ENCODE measurements at places on chromosomes 2 and 18.

- no peak for DNase-seq
Measured at GRCh38 chr2:200319548-200320337, 13.2 kb downstream of the SPATS2L start.

- peak; percentile 16 for DNase-seq
Measured at GRCh38 chr18:14086458-14087231, 45.6 kb downstream of the ZNF519 start.

GRCh38 chr2:241029599-241030332 lies 31.3 kb downstream of the SNED1 start:
- DNase-seq, result no peak

- DNase-seq, result no peak
Measured at GRCh38 chr2:73852020-73852419, 23.3 kb downstream of the STAMBP start.

DNA sequence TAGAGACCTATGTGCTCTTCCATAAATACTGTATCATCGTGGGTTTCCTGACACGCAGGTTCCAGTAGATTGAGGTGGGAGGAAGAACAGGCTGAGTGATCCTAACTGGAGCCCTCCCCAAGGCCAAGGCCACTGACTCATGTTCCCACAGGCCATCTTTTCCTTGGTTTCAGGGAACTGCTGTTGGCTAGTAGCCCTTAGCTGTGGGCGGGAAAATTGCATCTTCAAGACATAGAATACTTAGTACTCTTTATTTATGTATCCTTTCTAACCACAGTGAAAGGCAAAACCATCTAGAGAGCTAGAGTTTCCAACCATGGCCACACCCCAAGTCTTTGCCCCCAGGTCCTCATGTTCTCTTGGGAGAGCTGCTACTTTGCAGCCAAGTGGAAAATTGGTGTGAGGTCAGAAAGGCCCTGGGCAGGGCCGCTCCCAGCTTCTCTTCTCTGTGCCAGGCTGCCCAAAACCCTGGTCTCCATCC lies 55.9 kb downstream of the COPS8 start:
- no peak for DNase-seq

DNA sequence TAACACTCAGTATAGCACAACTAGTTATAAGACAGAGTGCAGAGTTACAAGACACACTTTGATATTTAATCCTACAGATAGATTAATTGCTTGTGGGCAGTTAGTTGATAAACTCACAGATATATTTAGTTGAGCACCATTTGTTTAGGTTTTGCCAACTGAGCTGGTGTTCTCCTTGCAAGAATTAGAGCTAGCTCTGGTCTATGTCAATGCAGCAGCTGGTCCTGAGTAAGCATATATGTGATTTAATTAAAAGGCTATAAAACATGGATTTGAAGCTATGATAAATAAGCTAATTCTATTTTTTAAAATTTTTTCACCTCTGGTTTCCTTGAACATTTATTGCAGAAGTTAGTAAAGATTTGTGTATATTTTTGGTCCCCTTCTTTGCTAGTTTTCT lies 35.6 kb downstream of the GPD2 start:
- no peak for DNase-seq

DNA sequence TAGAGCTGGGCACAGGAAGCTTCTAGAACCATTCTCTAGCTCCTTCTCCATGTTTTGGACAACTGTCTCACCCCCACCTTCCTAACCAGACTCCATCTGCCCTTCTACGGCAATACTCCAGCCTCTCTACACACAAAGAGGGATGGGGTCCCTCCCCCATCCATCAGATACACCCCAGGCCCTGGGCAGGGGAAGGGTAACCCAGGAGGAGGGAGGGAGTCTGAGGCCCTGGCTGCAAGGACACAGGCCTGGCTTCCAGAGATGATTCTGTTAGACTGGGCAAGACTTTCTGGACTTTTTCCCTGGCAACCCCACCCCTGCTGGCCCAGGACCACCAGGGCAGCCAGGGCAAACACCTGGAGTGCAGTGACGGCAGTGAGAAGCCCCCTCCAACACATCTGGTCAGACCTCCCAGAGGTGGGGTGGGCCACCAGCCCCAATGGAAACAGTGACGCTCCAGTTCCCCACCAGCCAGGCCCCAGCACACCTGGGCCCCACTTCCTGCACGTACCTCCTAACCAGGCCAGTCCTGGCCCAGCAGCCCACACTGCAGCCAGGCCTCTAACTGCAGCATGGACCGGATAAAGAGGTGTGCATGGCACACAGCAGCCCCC lies 6.5 kb downstream of the CYP26B1 start:
- DNase-seq, result no peak

DNA sequence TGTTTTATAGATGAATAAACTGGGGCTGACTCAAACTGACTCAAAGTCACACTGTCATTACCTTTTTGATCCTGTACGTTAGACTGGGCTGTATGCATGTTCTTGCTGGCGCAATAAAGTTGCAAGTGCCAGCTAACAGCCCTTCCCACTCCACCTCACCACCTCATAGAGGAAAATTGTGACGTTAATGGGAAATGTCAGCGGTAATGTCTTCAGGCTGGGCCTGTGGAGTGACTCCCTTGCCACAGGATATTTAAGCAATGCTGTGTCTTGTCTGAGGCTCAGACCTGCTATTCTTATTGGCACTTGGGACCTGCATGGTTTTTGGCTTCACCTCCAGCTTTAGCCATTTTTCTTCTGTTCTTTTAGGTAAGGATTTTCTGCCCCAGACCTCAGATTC lies 25.2 kb upstream of the CASP10 start:
- DNase-seq, result peak; percentile 71
